ENCODE measurements at places on chromosomes 2 and 18.

- no peak for DNase-seq
Measured at GRCh38 chr18:57801761-57802212, 1.3 kb downstream of the ATP8B1 start.

DNA sequence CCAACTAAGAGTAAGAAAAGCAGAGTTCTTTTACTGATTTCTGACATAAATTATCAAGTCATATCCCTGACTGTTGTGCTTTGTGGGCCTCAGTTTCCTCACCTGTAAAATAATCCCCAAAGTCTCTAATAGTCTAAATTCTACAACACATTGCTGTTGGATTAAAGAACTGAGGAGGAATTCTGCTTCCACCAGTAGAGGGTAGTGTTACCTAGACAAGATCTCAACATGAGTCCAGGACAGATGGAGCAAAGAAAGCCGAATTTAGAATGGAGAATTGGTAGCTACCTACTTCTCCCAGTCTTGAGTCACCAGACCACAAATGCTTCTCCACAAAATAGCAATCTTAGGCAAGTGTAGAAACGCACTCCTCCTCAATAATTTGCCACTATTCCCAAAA, 462.5 kb upstream of the FSHR start:
- no peak for DNase-seq

GRCh38 chr2:1752751-1753150, 8.4 kb upstream of the PXDN start:
- DNase-seq: no peak

DNA sequence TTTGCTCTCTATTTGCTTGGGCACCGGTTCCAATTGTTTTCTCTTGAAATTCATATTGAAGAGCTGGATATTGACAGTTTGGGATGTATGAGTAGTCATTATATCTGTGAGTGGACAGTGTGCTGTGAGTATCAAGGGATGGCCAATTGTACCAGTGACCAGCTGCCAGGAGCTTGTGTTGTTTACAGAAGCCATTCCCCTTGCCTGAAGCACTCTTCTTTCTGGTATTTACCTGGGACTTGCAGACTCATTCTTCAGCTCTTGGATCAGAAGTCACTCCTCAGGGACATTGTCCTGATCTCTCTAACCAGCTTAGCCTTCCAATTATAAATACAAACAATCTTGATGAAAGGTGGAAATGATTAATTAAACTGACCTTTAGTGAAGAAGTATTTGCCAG, 438.3 kb upstream of the LRATD1 start:
- no peak for DNase-seq

GRCh38 chr18:22169011-22169888, at the start of gene GATA6:
Gene GATA6, plus strand, starts transcription at chr18:22169589. Its CDS starts 1,556 bp downstream, at chr18:22171145.
- DNase-seq: no peak

- no peak for DNase-seq
Measured at GRCh38 chr2:39059366-39059952, 61.4 kb downstream of the SOS1 start.

DNA sequence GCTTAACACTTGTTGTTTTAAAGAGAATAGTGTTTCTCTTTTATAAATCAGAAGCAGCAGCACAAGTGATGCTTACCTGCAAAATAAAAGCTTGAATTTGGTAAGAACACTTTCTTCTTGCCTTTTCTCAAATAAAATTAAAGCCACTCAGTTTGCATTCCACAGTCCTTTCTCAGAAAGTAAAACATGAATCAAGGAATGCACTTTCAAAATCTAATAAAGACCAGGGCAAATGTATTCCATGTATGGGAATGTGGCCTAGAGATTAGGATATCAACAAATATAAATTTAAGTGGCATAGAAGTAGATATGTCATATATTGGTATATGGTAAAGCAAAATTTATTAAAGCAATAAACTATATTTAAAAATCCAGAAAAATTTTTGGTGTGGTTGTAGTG, 352.8 kb downstream of the THSD7B start:
- DNase-seq: no peak

DNA sequence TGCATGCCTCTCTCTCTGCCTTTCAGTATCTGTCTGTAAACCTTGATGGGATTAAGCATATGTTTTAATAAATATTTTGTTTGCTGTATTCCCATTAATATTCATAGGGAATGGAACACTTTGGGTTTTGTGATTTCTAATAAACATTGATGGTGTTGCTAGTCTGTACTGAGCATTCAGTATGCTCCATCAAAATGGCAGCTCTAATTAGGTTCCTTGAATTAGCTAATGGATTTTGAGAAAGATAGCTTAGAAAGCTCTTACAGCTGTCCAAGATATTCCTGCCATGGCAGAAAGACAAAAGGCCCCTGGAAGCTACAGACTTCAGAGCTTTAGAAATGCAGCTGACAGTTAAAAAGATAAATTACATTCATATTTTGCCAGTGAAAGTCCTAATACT, 199.2 kb upstream of the NRP2 start:
- DNase-seq: no peak

DNA sequence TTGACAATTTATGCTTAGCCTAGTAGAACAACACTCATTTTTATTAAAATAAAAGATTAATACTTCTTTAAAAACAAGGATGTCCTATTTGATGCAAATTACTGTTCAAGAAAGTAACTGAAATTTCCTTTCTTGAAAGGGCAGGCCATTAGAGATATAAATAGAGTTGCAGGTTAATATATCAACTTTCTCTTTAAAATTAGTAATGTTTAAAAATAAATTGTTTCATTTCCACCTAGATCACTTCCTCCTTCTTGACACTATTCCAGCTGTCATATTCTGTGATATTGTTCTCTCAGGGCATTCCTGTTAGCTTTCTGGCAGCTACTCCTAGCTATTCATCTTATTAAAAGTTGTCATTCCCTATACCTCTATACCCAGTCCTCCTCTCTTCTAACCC, 357.9 kb upstream of the NRP2 start:
- no peak for DNase-seq

GRCh38 chr2:134142903-134143302, 111.0 kb upstream of the MGAT5 start:
- no peak for DNase-seq

DNA sequence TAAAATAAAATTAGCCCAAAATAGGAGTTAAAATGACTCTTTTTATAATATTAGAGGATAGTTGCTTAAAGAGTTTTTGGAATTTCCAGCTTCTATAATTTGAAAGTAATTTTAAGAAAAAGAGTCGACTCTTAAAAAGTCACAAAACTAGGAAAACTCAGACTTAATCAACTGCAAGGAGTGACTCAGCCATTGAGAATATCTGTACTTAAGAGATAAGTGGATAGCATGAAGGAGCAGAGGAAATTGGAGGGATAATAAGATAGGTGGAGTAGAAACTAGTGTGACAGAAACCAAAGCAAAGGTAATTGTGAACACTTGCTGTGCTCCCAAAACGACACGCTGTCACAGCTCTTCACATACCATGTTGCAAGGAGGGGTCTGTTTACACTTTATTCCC, 8.4 kb downstream of the RSAD2 start:
- DNase-seq: no peak

DNA sequence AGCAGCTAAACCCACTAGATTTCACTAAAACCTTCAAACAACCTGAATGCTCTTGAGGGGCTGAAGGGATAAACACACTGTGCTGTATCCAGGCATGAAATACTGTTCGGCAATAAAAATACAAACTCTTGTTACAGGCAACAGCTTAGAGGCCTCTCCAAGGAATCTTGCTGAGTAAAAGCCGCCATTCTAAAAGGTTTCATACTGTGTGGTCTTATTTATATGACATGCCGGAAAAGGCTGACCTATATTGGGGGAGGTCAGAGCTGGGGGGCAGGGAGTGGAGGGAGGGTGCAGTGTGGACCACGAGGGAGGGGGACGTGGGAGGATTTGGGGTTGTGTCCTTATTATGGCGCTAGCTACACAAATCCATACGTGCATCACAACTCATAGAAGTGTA, 136.2 kb downstream of the MBP start:
- DNase-seq: no peak

- no peak for DNase-seq
Measured at GRCh38 chr18:63237881-63238692, 81.5 kb downstream of the BCL2 start.

- no peak for DNase-seq
Measured at GRCh38 chr2:235333076-235333475, 160.8 kb upstream of the AGAP1 start.

GRCh38 chr2:190365499-190366204, 22.3 kb downstream of the INPP1 start:
- no peak for DNase-seq

- DNase-seq: no peak
Measured at GRCh38 chr2:3242747-3243369, 134.8 kb downstream of the EIPR1 start.

DNA sequence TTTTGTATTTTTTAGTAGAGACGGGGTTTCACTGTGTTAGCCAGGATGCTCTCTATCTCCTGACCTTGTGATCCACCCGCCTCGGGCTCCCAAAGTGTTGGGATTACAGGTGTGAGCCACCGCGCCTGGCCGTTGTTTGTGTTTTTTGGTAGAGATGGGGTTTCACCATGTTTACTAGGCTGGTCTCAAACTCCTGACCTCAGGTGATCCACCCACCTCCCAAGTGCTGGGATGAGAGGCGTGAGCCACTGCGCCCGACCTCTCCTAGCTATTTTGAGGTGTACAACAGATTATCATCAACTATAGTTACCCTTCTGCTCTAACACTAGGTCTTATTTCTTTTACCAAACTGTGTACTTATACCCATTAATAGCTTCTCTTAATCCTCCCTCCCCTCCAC, 28.9 kb upstream of the MRPL33 start:
- DNase-seq: no peak

- no peak for DNase-seq
Measured at GRCh38 chr2:68468801-68469200, 1.4 kb downstream of the APLF start.

- no peak for DNase-seq
Measured at GRCh38 chr2:26612522-26613240, 28.5 kb downstream of the CIB4 start.

DNA sequence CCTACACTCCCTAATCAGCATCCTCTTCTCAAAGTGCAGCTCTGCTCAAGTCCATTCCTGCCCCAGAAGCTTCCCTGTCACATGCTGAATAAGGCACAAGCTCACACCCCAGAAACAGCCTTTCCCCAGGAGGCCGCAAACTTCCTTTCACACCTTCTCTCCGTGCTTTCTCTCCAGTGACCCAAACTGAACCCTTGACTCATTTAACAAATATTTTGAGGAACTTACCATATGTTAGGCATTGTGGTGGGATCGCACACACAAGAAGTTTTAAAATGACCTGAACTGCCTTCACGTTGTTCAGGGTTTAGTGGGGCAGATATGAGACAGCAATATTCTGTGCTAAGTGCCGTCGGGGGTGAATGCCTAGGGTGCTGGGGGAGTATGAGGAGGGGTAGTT, 161.3 kb downstream of the INSIG2 start:
- DNase-seq: no peak

GRCh38 chr2:26471766-26472706, 5.9 kb downstream of the OTOF start:
- DNase-seq: no peak
